ENCODE measurements at places on chromosomes 4 and X.

DNA sequence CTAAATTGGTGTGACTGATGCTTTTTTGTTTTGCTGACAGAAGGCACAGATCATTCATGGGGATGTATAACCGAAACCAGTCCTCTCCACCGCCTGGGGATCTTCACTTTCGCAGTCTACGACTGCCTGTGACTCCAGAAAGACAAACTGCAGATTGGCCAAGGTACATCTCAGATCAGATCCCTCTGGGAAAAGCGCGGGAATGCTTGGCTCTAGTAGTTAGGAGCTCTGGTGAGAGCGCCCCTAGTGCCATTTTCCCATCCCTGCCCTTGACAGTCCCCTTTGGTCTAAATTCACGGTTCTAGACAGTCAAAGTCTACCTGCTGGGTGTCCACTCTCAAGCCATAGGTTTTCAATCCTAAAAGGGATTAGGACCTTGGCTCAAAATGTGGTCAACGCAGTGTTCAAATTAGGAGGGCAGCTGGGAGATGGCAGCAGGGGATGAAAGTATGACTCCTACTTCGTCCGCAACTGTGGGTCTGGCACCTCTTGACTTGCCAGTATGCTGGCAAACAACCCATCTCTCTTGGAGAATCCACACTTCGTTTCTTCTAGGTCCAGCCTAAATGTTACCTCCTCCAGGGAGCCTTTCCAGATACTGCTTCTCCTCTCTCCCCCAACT, 6.9 kb upstream of the HAND2 start:
- no peak for DNase-seq

DNA sequence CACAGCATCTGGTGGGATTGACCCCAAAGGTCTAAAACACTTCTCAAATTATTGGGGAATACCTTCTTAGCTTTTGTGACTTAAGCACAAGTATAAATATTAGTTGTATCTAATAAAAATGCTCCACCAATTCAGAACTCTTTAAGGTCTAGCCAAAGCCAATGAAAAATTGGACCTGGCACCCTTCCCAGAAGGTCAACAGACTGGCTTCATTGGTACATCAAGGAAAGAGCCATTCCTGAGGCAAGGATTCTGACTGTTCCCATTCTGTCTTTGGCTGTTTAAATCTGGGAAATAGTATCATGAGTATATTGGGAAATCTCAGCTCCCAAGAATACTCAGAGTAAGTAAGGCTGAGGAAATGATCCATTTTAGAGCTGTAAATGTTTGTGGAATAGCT, 153.0 kb upstream of the TRPC5 start:
- no peak for DNase-seq

DNA sequence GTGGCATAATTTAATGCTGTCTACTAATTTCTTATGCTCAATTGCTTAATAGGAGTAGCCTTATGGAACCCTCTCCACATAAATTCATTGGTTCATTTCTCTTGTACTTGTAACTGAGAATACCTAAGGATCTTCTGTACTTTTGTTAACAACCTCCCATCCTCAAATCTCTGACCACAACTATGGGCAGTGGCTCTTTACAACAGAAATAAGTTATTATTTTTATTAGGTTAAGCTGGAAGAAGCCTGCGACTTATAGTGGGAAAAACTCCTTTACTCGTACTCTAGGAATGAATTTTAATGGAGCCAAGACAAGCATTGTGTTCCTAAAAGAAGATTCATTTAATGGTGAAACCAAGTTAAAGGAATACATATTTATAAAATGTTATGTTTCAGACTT, 337.1 kb upstream of the CTSO start:
- no peak for DNase-seq

- DNase-seq: no peak
Observed at GRCh38 chr4:55931833-55932232, 16.9 kb upstream of the CEP135 start.

GRCh38 chr4:173214661-173215060, 46.0 kb downstream of the GALNT7 start:
- DNase-seq: no peak

DNA sequence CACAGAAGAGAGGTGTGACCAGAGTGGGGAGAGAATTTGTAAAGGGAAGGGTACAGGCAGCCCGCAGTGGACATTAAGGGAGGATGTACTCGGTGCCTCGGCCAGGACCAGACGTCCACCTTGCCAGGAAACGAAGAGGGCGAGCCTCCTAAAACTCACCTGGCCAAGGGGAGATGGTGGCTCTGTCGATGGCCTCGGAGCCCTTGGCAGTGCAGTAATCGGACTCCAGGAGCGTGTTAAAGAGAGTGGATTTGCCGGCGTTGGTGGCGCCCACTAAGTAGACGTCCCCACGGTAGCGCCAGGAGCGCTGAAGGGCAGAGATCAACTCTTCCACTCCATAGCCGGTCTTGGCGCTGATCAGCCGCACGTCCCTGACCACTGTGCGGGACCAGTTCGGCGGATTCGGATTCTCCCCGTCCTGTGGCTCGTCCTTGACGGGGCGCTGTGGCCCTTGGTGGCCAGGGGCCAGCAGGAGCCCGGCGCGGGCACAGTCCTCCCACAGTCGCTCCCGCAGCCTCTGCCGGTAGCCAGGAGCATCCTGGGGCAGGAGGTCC, 1.0 kb downstream of the NOA1 start:
- no peak for DNase-seq

- DNase-seq: no peak
Observed at GRCh38 chr4:100875296-100876068, 357.7 kb upstream of the EMCN start.

DNA sequence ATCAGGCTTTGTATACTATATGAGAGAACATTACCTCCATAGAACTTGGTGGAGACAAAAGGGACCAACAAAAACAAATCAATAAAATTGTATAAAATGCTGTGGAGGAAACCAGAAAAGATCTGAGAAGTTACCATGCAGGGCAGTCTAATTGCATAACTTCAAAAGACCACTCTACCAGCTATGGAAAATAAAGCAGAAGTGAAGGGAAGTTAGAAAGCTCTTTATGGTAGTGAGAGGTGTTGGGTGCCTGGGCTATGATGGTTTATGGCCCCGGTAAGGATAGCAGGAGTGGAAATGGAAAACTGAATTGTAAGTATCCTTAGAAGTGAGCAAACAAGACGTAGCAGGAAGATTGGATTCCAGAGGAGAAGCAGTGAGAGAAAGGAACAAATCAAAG, 3.1 kb downstream of the TMEM184C start:
- DNase-seq: no peak

DNA sequence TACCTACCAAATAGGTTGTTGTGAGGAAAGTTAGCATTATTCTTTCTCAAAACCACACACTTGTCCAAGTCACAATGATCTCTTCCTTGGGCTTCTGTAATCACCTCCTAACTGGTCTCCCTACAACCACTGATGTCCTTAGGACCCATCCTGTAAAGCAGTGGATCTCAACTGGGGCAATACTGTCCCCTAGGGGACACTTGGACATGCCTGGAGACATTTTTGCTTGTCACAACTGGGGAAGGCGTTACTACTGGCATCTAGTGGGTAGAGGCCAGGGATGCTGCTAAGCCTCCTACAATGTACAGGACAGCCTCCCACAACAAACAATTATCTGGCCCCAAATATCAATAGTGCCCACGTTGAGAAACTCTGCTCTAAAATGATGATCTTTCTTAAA, 118.7 kb upstream of the AP1S2 start:
- no peak for DNase-seq

DNA sequence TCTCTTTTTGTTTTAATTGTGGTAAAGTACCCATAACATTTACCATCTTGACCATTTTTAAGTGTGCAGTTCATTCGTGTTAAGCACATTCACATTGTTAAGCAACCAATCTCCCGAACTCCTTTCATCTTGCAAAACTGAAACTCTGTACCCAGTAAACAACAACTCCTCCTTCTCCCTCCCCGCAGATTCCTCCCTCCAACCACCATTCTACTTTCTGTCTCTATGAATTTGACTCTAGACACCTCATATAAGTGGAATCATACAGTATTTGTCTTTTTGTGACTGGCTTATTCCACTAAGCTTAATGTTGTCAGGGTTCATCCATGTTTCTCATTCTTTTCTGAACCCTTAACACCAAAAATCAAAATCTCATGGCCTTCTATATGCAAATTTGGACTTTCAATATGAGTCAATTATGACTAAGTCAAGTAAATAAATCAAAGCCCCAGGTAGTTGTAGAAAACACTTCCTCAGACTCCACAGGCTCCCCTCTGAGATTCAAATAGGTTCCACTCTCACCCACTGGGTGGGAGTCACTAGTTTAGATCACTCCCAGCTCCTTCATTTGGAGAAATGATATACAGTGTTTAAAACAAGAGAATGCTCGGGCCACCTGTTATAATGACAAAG, 9.8 kb upstream of the RTL5 start:
- DNase-seq: no peak

DNA sequence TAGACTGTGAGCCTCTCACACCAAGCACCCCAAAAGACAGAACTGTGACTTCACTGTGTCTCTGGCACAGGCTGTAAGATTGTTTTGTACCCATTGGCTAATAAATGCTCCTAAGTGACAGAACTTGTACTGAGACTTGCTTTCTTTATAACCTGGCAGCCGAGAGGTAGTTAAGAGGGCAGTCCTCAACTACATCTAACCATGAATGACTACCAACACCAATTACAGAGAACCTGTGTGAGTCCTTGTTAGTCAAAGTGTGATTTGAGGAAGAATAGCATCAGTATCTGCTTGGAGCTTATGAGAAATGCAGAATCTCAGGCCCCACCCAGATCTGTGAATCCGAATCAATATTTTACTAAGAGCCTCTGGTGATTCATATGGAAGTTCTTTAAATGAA, 154.0 kb upstream of the FTHL17 start:
- DNase-seq: no peak

GRCh38 chr4:106503116-106504050, 134.8 kb upstream of the GIMD1 start:
- DNase-seq: no peak

DNA sequence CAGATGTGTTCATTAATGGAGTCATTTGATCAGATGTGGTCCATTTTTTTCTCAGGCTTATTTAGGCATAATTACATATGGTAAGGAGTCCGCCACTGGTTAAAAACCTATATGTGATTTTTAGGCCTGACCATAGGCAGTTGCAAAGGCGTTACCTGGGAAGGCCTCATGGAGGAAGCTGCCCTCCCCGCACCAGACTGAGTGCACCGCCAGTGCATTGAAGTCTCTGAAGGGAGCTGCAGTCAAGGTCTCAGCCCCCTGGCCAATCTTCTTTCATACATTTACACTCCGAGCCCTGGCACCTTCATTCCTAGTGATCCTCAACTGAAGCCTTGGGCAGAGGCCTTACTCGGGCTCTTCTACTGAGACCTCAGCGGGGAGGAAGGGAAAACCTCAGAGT, 898.2 kb upstream of the AGA start:
- DNase-seq: no peak

GRCh38 chr4:24603343-24603742, 19.0 kb upstream of the DHX15 start:
- DNase-seq: no peak

DNA sequence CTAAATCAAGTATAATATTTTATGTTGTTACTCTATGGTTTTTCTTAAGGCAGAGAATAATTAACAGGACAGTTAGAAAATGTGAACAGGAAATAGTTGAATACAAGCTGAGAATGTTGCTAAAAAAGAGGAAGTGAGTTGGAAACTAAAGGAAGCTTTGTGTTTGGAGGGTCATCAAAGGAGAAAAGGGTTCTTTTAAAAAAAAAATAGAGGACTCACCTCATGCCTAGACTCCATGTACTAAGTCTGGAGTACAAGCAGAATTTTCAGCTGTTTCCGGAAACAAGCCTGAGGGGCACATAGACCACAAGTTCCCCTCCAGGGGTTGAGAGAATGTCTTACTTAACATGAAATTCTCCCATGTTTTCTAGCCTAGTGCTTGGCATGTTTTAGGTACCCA, 20.1 kb upstream of the MAP7D3 start:
- no peak for DNase-seq

All from vagina (tissue), 2 donors.